ENCODE measurements at places on chromosomes 3 and 15.

GRCh38 chr3:8560366-8561007 lies 58.9 kb downstream of the LMCD1 start:
- H3K4me1 ChIP-seq = no peaks in the 10 kb centered on the region
- H3K4me3 ChIP-seq = no peak overlapping the region
- no peaks in the 10 kb centered on the region for H3K36me3 ChIP-seq
- no peak for DNase-seq

DNA sequence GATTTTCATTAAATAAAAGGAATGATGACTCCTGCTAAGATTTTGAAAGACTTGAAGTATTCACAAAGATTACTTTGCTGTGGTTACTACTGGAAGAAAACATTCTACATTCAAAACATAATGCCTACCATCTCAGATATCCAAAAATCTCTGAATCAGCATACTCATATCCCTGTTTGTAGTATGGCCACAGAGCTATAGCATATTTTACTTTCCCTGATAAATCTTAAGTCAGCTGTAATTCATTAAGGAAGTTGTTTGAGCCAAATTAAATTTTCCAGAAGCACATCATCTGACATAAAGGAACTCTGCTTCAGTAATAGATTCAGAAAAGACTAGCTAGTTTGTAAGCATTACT lies 942.0 kb downstream of the ROBO1 start:
- no peak overlapping the region for H3K27ac ChIP-seq
- H3K4me3 ChIP-seq = no peak overlapping the region
- no peaks in the 10 kb centered on the region for H3K36me3 ChIP-seq
- H3K27me3 ChIP-seq = no peaks in the 10 kb centered on the region
- no peak for DNase-seq

DNA sequence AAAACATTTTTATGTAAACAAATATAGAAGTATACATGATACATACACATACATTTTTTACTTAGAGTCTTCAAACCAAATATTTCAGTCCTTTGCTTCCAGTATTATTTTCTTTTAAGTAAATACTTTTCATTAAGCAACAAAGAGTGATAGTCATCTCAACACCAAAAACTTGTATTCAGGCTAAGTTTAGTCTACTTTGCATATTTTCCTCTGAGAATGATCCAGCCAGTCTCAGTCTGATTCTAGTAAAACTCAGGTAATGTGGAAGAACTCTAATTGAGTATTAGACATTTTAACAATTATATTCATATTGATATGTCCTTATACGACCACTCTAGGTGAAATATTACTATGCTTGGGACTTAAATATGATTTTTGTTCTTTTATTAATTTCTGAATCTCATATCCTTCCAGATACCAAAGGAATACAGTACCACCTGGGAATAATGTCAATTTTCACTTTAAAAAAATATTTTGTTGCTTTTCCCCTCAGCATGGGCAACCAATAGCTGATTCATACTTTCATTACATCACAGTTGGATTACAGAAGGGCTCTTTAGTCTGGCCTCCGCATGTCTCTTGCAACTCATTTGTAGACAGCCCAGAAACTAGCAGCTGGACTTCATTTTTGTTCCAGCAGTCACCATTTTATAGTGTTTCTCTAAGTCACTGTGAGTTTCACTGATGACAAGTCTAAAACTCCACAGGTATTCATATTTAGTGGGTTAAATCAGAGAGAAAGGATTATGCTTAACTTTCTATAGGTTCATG lies 390.4 kb downstream of the ZBTB20 start:
- DNase-seq = no peak
- H3K4me3 ChIP-seq = no peak overlapping the region
- peaks cover 11% of the 10 kb centered on the region for H3K36me3 ChIP-seq
- no peaks in the 10 kb centered on the region for H3K27me3 ChIP-seq
- H3K4me1 ChIP-seq = peaks cover 11% of the 10 kb centered on the region

DNA sequence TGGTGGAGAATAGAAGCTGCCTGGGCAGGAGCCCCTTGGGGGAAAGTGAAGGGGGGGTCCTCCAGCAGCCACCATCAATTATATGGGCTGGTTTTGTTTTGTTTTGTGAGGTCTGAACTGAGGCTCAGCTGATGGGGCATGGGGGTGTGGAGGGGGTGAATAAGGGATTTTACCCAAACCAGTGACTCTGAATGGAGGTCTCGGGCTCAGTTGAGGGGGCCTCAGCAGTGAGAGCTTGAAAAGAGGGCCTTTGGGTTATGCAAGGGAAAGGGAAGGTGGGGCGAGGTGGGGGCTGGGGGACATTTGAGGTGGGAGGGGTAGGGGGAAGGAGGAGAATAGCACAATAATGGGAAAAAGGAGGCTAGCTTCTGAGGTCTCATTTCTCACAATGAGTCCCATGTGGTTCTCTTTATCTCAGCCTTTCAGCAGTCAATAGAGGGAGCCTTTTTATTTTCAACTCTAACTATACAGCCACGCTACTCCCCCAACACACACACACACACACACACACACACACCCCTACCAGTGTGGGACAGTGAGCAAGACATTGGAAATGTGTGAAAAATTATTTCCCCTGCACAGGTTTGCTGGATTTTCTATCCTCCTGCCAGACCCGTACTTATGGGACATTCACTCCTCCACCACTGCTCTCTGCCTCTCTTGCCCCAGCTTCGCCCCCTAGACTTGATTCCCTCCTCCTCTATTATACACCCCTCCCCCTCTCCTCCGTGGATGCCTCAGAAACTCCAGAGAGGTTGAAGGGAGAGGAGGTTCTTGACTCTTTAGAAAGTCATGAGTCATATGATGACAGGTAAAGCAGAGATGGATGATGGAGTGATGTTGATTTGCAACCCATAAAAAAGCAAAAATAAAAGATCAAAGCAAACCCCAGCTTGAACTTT lies 96.0 kb downstream of the GTPBP8 start:
- peaks cover 14% of the 10 kb centered on the region for H3K27me3 ChIP-seq
- no peaks in the 10 kb centered on the region for H3K4me1 ChIP-seq
- no peak for DNase-seq
- H3K4me3 ChIP-seq = no peak overlapping the region

GRCh38 chr3:170740726-170741591 lies 129.0 kb downstream of the RPL22L1 start:
- H3K36me3 ChIP-seq = no peaks in the 10 kb centered on the region
- no peak for DNase-seq
- no peak overlapping the region for H3K27ac ChIP-seq
- peaks cover 36% of the 10 kb centered on the region for H3K4me1 ChIP-seq

DNA sequence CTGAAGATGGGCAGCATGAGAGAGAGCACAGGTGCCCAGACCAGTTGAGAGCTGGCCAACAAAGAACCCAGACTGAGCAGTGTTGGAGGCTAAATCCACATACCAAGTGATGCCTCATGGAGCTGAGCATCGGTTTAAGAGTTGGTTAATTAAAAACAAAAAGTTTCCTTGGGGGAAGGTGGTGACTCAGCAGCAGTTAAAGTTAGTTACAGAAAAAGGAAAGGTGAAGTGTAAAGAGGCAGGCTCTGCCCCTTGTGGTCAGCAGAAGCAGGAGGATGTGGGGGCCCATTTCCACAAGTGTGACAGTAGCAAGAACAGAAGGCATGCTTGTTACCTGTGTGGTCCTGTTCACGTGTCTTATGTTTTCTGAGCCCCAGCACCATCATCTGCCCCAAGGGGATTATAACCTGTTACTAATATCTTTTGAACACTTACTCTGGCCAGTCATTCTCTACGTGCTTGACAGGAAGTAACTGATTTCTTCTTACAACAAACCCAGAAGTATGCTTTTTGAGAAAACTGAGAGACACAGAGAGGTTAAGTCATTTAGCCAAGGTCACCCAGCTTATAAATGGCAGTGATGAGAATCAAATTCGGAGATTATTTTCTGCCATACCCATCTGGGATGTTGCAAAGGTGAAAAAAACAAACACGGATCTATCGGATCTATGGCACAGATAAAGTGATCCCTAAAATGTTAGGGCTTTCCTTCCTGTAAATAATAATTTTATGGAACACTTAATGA lies 91.0 kb downstream of the EPHB1 start:
- H3K4me1 ChIP-seq = no peaks in the 10 kb centered on the region
- H3K27me3 ChIP-seq = peaks cover 27% of the 10 kb centered on the region
- peak; percentile 21 for DNase-seq
- H3K27ac ChIP-seq = no peak overlapping the region
- H3K4me3 ChIP-seq = no peak overlapping the region

GRCh38 chr3:155254445-155254844 lies 39.0 kb downstream of the STRIT1 start:
- no peaks in the 10 kb centered on the region for H3K36me3 ChIP-seq
- H3K4me3 ChIP-seq = no peak overlapping the region
- no peaks in the 10 kb centered on the region for H3K27me3 ChIP-seq
- no peak for DNase-seq
- H3K4me1 ChIP-seq = peaks cover 9% of the 10 kb centered on the region

DNA sequence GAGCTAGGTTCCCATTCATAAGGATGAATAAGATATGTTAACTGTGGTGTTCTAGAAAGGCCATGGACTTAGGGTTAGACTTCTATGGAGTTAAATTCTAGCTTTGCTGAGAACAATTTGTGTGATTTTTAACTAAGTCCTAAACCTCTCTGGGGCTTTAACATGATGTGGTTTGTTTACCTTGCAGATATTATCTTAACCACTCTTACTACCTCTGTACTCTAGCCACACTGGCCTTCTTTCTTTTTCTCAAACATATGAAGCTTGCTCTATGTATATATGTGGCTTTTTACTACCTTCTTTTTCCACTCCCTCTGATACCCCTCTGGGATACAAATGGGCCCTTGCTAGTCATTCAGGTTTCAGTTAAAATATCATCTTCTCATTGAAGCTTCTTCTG lies 108.4 kb downstream of the ZNF609 start:
- DNase-seq = no peak
- peaks cover 13% of the 10 kb centered on the region for H3K36me3 ChIP-seq
- H3K27me3 ChIP-seq = no peaks in the 10 kb centered on the region

GRCh38 chr3:134320749-134321148 lies 53.5 kb downstream of the AMOTL2 start:
- H3K4me3 ChIP-seq = no peak overlapping the region
- DNase-seq = peak; percentile 47
- H3K27me3 ChIP-seq = no peaks in the 10 kb centered on the region
- no peaks in the 10 kb centered on the region for H3K36me3 ChIP-seq
- H3K27ac ChIP-seq = peak overlapping the region; percentile 20

DNA sequence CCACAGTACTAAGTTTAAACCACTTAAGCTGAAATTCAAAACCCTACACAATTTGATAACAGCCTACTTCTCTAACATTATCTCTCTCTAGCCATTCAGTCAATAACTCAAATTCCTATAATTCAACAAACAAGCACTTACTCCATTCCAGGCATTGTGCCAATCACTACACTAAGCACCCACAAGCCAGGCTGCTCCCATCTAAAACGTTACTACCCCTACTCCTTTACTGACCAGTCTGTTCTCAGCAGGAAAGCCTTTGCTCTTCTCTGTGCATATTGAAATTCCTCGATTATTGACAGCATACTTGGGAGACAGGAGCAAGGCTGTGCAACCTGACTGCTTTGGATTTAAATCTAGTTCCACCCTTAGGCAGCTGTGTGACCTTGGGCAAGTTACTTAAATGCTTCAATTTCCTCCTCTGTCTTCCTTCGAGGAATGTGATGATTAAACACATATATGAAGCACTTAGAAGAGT lies 177.2 kb upstream of the THBS1 start:
- peak; percentile 20 for DNase-seq
- H3K4me3 ChIP-seq = no peak overlapping the region
- no peak overlapping the region for H3K27ac ChIP-seq
- no peaks in the 10 kb centered on the region for H3K27me3 ChIP-seq

DNA sequence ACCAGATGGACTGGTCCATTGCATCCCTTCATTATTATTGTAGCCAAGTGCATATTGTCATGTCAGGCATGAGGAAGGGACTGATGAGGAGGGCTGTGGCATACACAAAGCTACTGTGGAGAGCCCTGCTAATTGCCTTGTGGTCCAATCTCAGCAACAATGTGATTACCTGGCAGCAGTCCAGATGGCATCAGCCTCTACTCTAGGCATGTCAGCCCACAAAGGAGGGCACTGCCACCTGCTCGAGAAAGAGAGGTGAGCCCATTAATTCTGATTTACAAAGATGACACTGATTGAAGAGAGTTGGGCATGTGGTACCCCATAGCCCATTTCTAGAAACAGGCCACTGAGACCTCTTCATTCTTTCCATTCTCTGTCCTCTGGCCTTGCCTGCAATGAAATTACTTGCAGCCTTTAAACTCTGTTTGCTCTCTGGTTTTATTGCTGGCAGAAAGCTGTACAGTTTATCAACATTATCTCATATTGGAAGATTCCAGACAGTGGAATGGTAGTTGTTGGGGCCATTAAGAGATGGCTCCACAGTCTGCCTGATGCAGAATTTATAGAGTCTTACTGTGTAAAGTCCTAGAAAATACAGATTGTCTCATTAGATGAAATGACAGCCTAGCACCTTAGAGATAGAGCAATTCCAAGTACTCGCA lies 307.7 kb downstream of the ARPP21 start:
- H3K36me3 ChIP-seq = no peaks in the 10 kb centered on the region
- H3K4me3 ChIP-seq = no peak overlapping the region
- H3K27me3 ChIP-seq = no peaks in the 10 kb centered on the region
- DNase-seq = no peak

- H3K4me3 ChIP-seq = no peak overlapping the region
- H3K36me3 ChIP-seq = no peaks in the 10 kb centered on the region
These were observed 61.6 kb downstream of the ULK4 start for GRCh38 chr3:41900265-41900664.

GRCh38 chr15:35603301-35603700 lies 57.3 kb upstream of the DPH6 start:
- no peak overlapping the region for H3K4me3 ChIP-seq
- no peak for DNase-seq
- no peak overlapping the region for H3K27ac ChIP-seq
- no peaks in the 10 kb centered on the region for H3K36me3 ChIP-seq

DNA sequence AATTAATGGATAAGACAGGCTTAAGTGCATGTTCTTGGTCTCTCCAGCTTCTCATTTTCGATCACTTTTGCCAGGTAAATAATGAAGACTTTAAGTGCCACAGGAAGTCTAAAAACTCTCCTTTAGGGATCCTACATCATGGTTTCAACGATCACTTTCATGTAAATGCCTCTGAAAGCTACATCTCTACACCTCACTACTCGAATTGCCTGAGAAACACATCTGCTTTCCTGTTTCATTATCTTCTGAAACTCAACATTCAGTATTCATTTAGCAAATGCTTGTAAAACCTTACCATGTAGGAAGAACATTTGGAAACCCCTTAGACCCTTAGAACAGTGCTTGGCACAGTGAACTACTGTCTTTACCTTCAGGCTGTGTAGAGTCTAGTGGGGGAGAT lies 16.2 kb downstream of the THAP10 start:
- DNase-seq = no peak
- H3K36me3 ChIP-seq = no peaks in the 10 kb centered on the region
- peaks cover 16% of the 10 kb centered on the region for H3K4me1 ChIP-seq

- H3K27me3 ChIP-seq = no peaks in the 10 kb centered on the region
- H3K36me3 ChIP-seq = no peaks in the 10 kb centered on the region
- H3K27ac ChIP-seq = no peak overlapping the region
- DNase-seq = no peak
- H3K4me1 ChIP-seq = peaks cover 7% of the 10 kb centered on the region
These were observed 104.0 kb upstream of the SMAD3 start for GRCh38 chr15:66961407-66961884.

Measured in Calu3 (cell line).